ENCODE measurements at places on chromosomes 2 and 18.
A peak's percentile ranks its signal among the peaks of the same experiment; 100 is the strongest.

DNA sequence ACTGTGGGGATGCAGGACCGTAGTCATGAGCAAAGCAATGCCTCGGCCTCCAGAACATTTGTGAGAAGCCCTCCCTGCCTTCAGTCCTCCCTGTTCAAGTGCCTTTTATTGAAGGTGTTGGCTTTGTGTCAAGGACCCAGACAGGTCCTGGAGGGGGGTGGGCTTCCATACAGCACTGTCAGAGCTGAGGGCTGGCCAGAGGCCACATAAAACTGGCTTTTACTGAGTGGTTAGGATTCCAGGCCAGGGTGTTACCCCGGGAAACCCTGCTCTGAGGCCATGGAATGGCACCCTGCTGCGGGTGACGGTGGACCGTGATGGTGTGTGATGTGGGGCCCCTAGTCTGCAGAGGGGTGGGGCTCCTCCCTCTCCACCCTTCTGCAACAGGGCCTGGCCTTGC is 41.6 kb downstream of the TOGARAM2 start:
- DNase-seq: no peak

DNA sequence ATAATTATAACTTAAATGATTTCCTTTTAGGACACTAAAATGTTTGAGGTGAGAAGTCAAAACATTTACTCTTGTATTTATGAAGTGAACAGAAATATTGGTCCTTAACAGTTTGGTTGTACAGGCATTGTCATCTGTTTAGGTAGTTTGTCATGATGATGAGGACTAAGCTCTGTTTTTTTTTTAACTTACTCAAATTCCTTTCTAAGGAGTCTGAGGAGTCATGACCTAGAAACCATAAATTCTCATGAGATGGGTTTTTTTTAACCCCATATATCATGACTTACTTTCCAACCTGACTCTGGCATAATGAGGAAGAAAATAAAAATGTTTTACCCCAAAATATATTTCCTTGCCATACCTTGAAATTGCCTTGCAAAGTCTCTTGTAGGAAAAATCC is 1176.2 kb downstream of the SUCLG1 start:
- no peak for DNase-seq

DNA sequence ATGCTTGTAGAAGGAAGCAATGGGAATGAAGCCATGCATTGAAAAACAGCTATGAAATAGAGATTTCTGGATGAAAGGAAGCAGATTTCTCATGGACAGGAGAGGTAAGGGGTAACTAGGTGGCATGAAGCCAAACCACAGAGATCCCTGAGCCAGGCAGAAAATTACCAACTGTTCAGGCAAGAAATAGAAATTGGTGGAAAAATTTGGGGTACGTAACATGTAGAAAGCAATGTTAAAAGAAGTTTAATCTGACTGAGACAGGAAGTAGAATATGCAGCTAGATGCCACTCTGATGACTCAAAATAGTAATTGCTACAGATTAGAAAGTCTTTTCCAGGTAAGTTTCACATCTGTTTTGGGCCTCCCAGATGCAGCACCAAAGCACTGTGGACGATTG is 928.5 kb upstream of the CELF4 start:
- peak; percentile 33 for DNase-seq

DNA sequence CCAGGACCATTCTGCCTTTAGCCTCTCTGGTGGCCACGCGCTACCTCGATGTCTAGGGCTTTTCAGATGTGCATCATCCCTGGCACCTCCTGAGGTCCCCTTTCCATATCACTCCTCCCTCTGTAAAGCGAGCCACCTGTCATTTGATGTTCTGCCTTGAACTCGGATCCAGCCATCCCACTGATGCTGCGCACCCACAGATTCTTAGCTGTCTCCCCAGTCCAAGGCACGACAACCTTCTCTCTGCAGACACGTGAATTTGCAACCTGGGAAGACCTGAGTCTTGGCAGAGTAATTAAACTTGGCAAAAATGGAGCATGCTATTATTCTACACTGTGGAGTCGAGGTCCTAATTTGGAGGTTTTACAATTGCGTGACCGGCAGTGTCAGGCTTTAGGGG is 61.9 kb downstream of the NGEF start:
- DNase-seq: no peak

DNA sequence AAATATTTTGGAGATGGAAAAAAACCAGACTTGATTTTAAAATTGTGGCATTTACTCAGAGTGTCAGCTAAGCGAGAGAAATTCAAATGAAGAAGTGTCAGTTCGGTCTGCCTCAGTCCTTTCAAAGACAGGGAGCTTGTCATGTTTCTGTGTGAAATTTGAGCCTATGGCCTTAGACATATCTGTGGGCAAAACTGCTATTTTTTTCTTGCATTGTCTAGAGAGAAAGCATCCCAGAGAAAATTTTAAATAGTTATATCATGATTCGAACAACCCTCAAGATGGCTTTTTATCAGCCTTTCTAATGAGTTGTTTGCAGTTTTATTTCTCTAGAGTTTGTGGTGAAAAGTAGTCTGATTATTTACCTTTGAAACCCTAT is 50.2 kb upstream of the KCNE4 start:
- DNase-seq: no peak

- DNase-seq: no peak
Observed at GRCh38 chr2:115460008-115460407, 1017.6 kb downstream of the DPP10 start.

- no peak for DNase-seq
Observed at GRCh38 chr2:149715005-149715592, 127.5 kb upstream of the MMADHC start.

DNA sequence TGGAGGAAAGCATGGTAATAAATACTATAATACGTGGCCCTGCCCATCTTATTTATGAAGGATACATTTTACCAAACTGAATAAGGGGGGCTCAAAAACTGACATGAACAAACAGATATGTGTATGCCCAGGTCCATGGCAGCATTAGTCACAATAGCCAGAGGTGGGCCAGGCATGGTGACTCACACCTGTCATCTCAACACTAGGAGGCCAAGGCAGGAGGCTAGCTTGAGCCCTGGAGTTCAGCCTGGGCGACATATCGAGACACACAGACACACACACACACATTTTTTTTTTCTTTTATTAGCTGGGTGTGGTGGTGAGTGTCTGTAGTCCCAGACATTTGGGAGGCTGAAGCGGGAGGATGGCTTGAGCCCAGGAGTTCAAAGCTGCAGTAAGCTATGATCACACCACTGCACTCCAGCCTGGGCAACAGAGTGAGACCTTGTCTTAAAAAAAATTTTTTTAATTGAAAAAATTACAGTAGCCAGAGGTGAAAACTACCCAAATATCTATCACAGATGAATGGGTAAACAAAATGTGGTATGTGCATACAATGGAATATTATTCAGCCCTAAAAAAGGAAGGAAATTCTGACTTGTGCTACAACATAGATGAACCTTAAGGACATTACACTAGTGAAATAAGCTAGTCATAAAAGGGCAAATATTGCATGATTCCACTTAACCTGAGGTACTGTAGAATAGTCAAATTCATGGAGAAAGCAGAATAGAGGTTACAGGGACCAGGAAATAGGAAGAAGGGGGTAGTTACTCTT is 8.0 kb downstream of the ATP8B1 start:
- no peak for DNase-seq

DNA sequence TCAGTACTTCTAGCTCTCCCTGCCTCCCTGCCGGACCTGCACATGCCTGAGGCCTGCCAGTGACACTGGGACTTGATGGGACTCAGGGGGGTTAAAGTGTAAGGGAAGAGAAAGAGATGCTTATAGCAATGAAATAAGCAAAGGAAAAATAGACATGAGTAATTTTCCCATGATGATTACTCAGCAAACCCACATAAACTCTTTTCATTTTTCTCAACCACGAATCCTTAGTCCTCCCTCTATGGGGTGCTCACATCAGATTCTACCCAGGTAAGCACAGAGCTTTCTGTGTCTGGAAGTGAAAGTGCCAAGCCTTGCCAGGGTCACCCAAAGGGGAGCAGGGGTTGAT is 44.8 kb upstream of the ANKRD62 start:
- no peak for DNase-seq

- DNase-seq: no peak
Observed at GRCh38 chr2:224492531-224492930, 90.6 kb upstream of the FAM124B start.

DNA sequence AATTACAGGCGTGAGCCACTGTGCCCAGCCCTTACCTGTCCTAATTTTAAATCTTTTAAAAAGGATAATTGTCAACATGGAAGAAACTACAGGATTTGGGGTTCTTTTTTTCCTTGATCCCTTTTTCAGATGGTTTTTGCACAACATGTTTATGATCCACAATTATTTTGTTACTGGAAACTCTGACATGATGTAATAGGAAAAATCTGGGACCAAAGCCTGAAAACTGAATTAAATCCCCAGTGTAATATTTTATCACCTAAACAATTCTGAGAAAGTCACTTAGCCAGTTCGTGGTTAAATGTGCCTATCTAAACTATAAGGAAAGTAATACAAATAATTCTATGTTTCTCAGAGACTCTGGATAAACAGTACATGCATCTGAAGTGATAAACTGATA is 1649.7 kb downstream of the LRP1B start:
- DNase-seq: no peak

- no peak for DNase-seq
Observed at GRCh38 chr2:173962031-173962430, 3.1 kb downstream of the SP3 start.

DNA sequence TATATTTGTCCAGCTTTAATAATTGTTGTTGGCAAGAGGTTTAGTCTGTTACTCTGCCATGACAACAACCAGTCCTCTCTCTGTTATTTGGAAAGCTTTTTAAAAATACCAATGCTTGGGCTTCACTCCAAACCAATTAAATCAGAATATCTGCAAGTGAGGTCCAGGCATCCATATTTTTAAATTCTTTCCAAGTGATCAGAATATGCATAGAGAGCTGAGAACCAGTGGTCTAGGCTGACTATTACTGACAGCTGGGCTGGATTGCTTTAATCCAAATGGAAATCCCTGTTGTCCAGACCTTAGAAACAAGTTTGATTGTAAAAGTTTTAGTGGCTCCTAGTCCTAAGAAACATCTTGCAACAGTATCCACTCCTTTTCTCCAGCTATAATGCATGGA is 1059.7 kb upstream of the ACVR2A start:
- DNase-seq: no peak

DNA sequence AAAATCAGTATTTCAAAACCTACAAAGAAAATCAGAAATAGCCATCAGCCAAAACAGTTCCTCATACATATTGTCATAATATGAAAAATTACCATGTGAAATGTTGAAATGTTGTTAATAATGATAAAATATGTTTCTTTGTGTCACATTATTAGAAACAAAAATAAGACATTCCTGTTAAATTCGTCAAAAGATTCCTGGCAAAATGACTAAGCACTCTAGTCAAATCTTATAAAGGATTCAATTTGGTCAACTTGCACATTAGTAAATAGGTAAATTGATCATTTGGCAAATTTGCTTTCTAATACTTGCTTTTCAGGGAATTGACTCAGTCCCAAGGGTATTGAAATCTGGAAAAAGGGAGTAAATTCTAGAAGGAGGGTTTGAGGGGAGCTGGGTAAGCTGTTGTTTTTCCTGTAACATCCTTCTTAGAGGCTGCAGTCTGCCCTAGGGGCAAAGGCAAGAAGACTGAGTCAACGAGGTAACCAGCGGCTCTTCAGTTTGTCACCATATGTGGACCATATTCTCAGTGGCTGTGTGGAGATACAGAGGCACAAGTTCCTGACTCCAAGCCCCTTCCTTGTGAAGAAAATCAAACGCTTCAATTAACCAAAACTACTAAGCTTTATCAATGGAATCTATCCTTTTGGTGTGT is 482.3 kb downstream of the TNS1 start:
- no peak for DNase-seq

DNA sequence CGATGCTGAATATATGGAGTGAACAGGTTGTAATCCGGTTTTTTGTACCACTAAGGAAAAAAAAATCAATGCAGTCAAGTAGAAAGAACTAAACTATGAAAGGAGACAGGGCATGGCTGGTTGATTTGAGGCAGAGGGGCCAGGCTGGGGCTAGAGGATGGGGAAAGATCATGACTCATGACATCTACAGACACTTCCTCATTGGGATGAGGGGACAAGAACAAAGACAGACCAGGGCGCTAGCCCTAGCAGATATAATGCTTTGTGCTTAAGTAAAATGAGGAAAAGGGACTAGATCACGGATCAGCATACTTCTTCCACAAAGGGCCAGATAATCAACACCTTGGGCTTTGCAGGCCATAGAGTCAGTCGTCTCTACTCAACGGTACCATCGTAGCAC is 55.8 kb downstream of the ST6GAL2 start:
- no peak for DNase-seq

GRCh38 chr2:84957771-84958134 is 13.2 kb upstream of the KCMF1 start:
- no peak for DNase-seq

DNA sequence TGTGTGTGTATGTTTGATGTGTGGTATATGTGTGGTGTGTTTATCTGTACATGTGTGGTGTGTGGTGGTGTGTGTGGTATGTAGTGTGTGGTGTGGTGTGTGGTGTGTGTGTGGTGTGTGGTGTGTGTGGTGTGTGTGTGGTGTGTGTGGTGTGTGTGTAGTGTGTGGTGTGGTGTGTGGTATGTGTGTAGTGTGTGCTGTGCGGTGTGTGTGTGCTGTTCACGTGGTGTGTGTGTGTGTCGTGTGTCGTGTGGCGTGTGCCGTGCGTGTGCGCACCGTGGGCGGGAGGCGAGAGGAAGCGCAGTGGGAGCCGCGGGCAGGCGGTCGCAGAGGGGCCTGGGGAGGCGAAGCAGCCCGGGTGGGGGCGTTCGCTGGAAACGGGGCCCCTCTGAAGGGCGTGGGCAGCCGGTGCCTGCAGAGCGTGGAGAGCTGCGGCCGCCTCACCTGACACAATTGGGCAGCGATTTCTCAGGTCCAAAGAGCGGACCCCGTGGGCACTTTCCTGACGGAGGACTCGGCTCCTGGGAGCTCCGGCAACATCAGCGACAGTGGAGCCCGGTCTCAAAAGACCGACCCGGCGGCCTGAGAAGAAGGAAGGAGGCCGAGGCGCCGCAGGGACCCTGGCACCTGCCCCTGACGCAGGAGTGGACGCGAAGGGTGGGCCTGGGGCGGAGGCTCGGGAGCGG is 741.1 kb upstream of the SALL3 start:
- peak; percentile 43 for DNase-seq

DNA sequence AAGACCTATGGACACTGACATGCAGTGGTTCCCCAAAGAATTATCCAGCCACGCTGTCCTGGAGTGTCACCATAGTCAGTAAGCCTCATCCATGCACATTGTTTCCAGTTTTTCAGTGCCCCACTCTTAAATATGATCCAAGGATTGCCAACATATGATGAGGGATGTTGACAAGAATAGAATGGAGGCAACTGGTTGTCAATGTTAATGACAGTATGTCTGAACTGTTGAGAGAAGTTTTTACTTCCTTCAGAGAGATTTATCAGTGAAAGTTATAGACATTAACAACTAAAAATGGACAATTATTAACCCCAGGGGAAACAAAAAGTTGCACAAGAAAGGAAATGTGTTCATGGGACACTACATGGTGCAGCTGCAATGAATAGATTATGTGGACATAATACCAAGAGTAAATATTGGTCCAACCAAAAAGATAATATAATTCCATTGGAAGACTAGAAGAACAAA is 69.9 kb downstream of the CYP26B1 start:
- DNase-seq: no peak

- DNase-seq: no peak
Observed at GRCh38 chr18:3931013-3931315, 481.0 kb downstream of the TGIF1 start.
